ENCODE measurements at places on chromosomes 7 and 10. TPM values are rescaled to one million over a fixed set of nuclear protein-coding genes. Genes with fewer than 3 reads are reported as not detected.

Gene SCART1
- total RNA-seq, result 3.1 TPM

Gene OR6V1
- not detected for total RNA-seq

DNA sequence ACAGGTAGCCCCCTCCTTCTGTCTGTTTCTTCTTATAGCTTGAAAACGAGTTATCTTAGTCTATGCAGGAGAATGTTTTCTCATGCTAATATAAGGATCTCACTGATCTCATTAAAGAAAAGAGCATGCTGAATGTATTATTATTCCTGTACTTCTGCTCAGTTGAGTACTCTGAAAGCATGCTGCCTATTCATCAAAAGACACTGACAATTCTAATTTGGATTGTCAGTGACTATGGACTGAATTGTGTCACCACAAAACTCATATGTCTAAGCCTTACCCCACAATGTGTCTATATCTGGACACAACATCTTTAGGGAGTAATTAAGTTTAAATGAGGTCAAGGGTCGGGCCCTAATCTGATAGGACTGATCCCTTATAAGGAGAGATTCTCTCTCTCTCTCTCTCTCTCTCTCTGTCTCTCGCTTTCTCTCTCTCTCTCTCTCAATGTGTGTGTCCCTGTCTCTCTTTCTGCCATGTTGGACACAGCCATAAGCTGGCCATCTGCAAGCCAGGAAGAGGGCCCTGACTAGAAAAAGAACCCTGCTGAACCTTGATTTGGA is 98.4 kb downstream of the GNAT3 start:
- no peak for DNase-seq
- no peaks in the 10 kb centered on the region for H3K4me1 ChIP-seq
- no peak overlapping the region for H3K4me3 ChIP-seq
- no peaks in the 10 kb centered on the region for H3K27me3 ChIP-seq
- H3K36me3 ChIP-seq, result no peaks in the 10 kb centered on the region
- no peak overlapping the region for H3K27ac ChIP-seq

GRCh38 chr10:117547716-117548668 is 5.4 kb downstream of the EMX2 start:
- no peak overlapping the region for H3K4me3 ChIP-seq
- H3K36me3 ChIP-seq, result no peaks in the 10 kb centered on the region
- no peak for DNase-seq
- H3K4me1 ChIP-seq, result peaks cover 36% of the 10 kb centered on the region
- H3K27ac ChIP-seq, result no peak overlapping the region

DNA sequence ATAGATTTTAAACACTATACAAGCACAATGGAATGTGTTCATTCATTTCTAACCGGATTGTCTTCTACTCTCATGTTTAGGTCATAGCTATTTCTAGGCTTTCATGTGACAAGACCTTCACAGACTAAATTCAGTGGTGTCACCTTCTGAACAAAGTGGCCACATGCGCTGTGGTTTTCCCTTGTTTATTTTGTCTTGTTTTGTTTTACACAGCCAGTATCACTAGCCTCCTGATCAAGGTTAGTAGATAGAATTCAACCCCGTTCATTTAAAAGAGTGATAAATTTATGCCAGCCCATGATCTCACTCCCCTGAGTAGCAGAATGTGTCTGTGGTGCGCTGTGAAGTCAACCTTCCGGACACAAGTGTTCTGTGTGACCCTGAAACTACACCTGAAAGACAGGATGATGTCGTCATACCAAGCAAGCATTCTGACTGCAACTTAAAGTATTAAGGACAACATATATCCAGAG is 209.1 kb downstream of the CREB5 start:
- H3K27me3 ChIP-seq, result no peaks in the 10 kb centered on the region
- H3K4me3 ChIP-seq, result no peak overlapping the region
- no peaks in the 10 kb centered on the region for H3K4me1 ChIP-seq
- H3K36me3 ChIP-seq, result no peaks in the 10 kb centered on the region
- no peak for DNase-seq

DNA sequence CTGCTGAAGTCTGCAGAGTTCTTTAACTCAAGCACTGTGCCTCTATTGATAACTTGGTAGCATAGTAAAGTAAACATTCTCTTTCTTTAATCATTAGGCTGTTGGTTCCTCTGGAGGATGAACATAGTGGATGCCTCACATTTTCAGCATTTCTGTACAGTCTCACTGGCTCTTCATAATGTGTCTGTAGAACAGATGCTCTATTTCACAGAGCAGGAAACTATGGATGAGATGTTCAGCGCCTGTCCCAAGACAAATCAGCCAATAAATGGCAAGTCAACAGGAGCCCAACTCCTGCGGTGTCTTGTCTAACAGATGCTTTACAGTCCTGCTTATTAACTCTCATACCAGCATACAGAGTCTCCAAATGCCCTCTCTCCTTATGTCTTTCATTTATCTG is 36.5 kb downstream of the NRBF2 start:
- no peak for DNase-seq
- H3K27me3 ChIP-seq, result no peaks in the 10 kb centered on the region
- H3K27ac ChIP-seq, result peak overlapping the region; percentile 28

GRCh38 chr7:38461887-38462286 is 169.3 kb downstream of the AMPH start:
- no peaks in the 10 kb centered on the region for H3K27me3 ChIP-seq
- no peak overlapping the region for H3K27ac ChIP-seq
- no peak for DNase-seq

DNA sequence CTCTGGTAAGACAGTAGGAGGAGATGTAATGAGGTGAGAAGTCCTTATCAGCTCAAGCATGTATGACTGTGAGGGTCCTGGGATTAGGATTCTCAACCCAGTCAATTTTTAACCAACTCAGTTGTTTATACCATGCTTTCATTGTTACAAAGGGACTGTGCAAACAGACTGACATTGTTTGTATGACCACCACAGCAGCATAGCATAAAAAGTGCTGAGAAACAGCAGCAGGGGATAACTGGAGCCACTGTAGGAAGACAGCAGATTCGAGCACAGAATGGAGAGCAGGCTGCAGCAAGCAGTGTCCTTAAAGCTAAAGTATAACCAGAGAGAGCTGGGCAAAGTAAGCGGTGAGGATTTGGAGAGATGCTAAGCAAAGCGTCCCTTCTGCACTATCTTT is 829.5 kb downstream of the REEP3 start:
- no peaks in the 10 kb centered on the region for H3K36me3 ChIP-seq
- DNase-seq, result no peak
- H3K4me3 ChIP-seq, result no peak overlapping the region
- no peaks in the 10 kb centered on the region for H3K4me1 ChIP-seq
- no peak overlapping the region for H3K27ac ChIP-seq

DNA sequence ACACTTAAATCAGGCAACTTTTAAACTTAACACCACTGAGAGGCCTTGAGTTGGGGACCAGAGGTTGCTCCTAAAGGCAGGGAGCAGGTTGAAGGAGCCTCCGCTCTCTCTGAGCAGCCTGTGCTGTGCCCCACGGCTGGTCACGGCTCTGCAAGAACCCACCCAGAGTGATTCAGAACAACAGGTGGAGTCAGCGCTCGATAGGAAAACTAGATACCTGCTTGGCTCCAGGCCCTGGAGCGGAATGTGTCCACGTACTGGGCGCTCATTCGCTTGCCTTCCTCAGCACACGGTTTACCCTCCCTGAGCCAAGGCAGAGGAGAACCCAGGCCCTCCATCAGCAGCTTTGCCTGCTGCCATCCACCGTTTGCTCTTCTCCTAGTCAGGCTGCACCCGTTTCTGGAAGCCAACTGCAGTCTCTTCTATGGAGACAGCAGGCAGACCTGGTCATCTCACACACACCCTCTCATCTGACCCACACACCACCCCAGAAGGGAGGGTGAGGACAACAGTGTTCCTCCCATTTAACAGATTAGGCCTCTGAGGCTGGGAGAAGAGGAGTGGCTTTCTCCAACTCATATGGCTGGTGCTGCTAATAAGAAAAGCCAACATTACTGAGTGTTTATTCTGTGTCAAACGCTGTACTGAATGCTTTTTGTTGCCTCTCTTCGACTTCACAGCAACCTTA is 37.6 kb upstream of the PDCD4 start:
- H3K36me3 ChIP-seq, result no peaks in the 10 kb centered on the region
- peaks cover 66% of the 10 kb centered on the region for H3K4me1 ChIP-seq
- H3K4me3 ChIP-seq, result no peak overlapping the region
- H3K27ac ChIP-seq, result peak overlapping the region; percentile 81
- DNase-seq, result peak; percentile 65
- H3K27me3 ChIP-seq, result no peaks in the 10 kb centered on the region

Data from thyroid gland (tissue), 4 donors.